ENCODE measurements at places on chromosomes 7 and 10.

DNA sequence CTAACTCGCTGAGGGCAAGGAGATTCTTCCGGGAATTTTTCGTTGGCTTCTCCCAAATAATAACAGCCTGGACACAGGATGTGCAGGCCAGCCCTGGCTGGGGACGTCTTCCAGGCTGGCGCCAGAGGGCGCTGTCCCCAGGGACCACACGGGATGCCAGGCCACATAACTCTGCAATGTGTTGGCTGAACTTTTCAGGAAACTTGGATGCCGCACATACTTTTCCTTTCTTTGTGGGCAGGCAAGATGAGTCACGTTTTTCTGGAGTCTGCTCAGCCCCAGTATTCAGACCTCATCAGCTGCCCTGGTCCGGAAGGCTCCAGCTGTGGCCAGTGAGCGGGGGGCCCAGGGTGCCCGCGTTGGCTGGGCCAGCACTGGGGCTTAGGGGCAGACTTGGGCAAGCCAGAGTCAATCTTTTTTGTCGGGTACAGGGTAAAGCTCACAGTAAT, 122.7 kb downstream of the PRKAG2 start:
- DNase-seq: no peak

DNA sequence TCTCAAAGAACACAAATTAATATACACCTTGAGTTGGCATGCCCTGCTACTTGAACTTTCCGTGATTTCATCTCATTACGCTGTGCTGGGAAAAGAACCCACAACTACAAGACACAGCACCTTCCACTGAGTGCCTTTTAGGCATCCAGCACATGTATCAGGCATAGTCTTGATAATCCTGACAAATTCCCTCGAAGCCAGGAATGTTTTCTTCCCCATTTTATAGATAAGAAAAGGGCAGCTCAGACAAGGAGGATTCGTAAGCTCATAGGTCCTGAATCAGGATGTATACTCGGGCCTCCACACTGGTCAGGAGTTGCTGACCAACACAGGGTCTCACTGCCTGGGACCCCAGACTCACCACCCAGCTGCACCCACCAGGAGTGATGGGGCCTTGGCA, 368.6 kb downstream of the TNS3 start:
- no peak for DNase-seq

DNA sequence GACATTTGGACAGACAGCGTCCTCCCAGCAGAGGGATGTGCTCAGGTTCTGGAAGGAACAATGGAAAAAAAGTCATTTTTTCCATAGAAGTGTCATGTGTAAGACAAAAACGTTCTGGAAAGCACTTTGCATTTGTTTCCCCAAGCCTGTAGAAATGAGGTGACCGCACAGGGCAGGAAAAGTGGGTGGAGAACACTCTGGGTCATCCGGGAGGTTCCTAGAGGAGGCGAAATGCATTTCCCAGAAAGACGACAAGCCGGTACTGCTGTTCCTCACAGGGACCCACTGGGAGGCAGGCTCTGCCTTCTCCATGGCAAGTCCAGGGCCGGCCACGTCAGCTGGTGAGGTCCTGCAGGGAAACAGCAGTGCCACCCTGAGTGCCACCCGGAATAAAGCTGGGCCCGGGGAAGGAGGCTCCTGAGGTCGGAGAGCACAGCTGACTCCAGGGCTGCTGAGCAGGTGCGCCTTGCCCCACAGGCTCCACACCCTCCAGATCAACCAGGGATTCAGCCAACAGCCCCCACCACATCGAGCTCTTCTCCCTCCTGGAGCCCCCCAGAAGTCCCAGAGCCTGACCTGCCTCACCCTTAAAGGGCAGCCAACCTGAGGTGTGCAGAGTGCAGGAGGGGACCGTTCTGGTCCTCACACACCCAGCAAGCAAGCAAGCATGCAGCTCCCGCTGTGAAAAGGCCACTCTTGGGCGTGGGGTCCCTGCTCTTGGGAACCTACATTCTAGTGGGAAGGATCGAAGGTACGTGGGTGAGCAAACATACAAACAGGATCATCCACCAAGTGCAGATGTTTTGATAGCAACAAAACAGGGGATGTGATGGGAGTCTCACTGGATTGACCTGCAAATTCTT, 28.8 kb upstream of the INPP5A start:
- DNase-seq: no peak

GRCh38 chr7:135938563-135938962, 38.6 kb downstream of the MTPN start:
- DNase-seq: no peak

- DNase-seq: no peak
Observed at GRCh38 chr7:55240418-55241142, 124.6 kb upstream of the LANCL2 start.

GRCh38 chr7:106717955-106718871, 57.3 kb upstream of the CCDC71L start:
- DNase-seq: no peak

DNA sequence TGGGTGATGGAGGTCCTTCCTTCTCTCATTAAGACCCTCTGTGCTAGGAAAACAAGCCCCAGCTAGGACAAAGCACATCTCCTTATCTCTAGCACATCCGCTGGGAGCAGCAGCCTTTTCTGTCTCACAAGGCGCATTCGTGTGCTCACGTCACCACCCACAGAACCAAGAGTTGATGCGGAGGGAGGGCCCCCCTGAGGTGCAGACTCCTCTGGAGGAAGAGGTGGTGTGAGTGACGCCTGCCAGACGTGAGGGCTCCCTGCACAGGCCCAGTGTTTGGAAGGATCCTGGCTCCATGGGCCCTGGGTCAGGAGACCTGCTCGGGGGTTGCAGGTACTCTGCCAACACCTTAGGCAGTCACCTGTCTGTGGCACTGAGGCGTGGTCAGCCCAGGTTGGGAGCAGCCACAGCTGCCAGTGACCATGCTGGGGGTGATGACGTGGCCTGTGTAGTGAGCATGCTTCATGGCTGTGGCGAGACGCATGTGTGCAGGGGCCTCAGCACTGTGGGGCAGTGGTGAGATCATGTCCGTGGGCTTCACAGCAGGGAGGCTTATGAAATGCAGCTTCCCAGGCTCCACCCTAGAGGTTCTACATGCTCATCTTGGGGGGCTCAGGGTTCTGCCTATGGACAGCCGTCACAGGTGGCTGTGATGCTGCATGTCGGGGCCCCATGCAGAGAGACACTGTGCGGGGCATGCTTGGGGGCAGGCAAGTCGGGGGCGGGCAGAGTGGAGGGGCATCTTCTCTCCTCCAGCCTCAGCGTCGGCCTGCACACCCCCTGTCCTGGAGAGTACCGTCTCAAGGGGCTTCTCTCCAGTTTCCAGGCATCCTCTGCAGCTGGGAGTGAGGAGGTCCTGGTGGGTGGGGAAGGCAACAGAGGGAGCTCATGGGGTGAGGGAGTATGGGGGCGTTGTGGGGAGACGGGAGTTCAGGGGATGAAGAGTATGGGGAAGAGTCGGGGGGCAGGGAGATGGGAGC, 56.2 kb upstream of the DPYSL4 start:
- no peak for DNase-seq

- no peak for DNase-seq
Observed at GRCh38 chr7:105131033-105131656, 117.1 kb downstream of the KMT2E start.

DNA sequence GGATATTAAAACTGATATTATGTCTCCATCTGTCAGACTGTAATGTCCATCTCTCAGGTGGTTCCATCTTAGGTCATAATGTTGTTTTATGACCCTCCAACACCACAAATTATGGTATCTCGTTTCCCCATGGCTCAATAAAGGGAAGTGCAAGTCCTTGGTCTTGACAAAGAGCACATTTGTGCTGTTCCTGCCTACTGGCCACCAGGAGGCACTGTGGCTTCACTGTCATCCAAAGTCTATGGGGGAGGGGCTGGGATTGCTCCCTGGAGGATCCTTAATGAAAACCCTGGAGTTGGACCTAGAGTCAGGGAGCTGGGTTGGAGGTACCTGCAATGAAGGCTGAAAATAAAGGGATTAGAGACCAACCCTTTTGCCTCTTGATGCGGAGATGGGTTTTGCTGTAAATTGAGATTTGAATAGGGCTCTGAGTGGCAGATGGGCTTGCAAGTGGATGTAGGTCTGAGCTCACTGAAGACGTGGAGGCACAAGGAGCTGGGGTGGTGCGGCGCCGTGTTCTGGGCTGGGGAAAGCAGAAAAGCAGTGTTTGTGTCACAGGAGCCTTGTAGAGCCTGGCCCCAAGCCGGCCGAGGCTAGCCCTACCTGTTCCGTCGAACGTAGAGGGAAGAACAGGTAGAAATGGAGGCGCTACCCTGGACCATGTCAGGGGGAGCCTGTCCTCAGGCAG, 180.5 kb upstream of the PRSS58 start:
- no peak for DNase-seq

GRCh38 chr7:113268757-113269156, 150.4 kb upstream of the SMIM30 start:
- DNase-seq: no peak

- no peak for DNase-seq
Observed at GRCh38 chr10:128054163-128054970, 71.9 kb downstream of the MKI67 start.

DNA sequence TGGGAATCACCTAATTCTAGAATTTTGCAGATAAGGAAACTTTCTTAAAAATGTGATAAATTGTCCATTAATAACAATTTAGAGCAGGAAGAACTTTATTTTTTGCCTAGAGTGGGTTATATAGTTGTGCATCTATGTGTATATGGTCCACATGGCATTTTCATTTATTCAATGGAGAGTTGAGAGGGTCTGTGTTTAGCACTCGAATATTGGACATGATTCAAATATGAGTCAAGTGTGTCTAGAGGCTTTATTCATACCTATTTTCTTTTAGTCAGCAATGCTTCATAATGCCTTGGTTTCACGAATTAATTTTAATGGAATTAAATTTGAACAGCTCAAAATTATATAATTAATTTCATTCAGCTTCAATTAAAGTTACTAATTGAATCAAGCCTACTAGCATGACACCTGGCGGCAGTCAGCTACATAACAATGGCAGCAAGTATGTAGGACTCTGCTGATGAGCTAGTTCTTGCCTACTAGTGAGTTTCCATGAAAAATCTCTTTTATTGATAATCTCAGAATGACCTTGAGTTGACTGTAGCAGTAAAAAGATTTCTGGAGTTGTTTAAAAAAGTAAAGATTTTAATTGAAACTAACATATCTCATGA, 17.7 kb downstream of the MDFIC start:
- DNase-seq: peak; percentile 16

GRCh38 chr7:39892361-39892760, 57.7 kb upstream of the CDK13 start:
- no peak for DNase-seq

DNA sequence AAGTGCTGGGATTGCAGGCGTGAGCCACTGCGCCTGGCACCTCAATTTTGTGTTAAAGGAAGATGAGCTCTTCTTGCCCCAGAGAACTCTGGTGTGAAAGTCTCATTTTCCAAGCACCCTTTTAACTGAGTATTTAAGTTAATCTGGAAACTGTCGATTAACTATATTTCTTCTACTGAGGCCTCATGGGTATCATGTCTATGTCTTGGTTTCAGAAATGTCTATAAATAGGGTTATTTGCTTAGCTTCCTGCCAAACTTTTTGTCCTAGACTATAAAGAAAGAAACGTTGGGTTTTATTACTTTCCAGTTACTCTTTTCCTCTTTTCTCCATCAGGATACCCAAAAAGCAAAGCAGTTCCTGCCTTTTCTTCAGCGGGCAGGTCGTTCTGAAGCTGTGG, 102.4 kb downstream of the LRRC4 start:
- DNase-seq: no peak

DNA sequence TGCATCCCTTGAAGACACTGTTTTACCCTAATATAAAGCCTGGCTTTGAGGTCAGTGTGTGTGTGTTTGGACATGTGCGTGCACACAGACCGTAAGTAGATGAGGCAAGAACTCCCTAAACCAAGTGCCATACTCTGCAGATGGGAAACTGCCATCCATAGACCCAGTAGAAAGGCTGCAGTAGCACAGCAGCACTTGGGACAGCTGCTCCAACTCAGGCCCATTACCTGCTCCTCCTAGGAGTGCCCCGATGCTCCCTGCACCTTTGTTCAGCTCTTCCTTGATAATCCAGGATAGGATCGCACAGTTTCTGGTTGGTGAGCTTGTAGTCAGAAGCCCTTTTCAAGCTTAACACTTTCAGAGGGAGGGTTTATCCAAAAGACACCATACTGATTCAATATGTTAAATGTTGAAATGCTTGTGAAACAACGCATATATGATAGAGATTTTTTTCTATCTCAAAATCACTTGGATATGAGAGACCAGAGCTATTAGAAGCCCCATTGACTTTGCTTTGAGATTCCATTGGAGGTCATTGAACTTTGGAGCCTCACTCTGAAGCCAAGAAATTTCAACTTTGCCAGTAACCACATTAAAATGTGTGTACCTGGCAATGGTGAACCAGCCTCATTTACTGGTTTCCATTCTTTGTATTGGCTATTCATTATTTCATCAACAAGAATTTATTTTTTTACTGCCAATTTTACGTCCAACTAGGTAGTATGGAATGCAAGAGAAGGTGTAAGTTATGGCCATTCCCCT, 757.0 kb upstream of the GALNT17 start:
- no peak for DNase-seq

DNA sequence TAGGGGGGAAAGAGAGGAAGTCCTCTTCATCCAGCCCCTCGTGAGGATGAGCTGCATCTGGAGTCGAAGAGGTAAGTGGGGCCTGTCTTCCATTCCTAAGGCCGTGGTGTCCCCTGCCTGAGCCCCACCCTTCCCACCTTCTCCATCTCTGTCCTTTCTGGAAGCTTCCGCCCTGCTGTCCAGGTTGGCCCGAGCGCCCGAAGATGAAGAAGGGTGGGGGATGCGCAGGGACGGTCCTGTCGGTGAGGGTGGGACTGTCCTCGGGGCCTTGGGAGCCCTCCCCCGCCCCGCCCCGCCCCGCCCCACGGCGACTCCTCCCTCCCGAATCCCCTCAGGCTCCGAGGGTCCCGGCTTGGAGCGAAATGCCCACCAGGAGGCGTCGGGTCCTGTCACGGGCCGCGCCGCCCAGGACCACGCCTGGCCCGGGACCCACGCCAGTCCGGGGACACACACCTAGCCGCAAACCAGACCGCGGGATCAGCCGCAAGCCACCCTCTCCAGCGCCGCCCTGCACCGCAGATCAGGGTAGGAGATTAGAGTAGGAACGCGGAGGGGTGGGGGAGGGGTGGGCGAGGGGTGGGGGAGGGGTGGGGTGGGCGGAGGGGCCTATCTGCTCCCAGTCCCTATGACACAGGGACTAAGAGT, 15.3 kb downstream of the GPRIN2 start:
- peak; percentile 5 for DNase-seq

GRCh38 chr10:28343252-28343651, 40.4 kb upstream of the MPP7 start:
- no peak for DNase-seq

GRCh38 chr10:93272884-93273675, 199.4 kb downstream of the CYP26A1 start:
- DNase-seq: no peak

GRCh38 chr10:124280916-124281315, 137.8 kb downstream of the OAT start:
- no peak for DNase-seq

GRCh38 chr7:8190119-8190895, 71.7 kb downstream of the ICA1 start:
- DNase-seq: peak; percentile 78

DNA sequence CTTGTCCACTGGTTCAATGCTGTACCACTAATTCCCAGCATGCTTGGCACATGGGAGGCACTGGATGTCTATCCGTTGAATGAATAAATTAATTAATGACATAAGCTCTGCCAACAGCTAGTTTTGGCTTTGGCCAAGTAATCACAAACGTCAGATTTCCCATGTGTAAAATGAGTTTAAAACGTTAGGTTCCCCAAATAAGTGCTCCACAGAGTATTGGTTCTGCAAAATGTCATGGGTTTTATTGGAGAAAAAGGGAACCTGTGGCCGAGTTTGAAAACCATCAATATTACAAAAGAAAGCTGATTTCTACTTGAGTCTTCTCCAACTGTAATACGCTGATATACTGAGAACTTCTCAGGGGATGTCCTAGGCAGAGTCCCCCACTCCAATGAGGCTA, 23.2 kb downstream of the ELMO1 start:
- DNase-seq: no peak
